CD4-positive, alpha-beta T cell treated with Interleukin-17A for 4 hours (primary cell): ENCODE measurements at places on chromosomes 4 and X.

DNA sequence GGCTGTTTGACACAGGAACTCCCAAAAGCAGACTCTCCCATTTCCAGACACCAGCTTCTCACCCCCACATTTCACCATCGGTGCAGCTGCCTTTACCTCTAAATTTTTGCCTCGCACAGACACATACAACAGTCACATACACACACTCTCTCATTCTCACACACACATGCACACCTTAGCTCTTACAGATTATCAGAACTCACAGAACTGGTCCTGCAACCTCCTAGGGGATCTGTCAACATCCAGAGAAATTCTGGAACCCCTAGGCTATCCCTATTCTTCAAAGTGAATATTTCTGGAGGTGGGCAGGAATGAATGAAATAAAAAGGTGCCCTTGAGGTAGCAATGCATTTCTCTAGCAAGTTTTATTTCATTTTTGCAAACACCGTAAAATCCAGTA is 4.1 kb downstream of the HS6ST2 start:
- no peak for DNase-seq

- no peak for DNase-seq
Observed at GRCh38 chr4:2406920-2407319, 11.5 kb downstream of the ZFYVE28 start.

- no peak for DNase-seq
Observed at GRCh38 chrX:264634-265455, 16.3 kb upstream of the PLCXD1 start.

DNA sequence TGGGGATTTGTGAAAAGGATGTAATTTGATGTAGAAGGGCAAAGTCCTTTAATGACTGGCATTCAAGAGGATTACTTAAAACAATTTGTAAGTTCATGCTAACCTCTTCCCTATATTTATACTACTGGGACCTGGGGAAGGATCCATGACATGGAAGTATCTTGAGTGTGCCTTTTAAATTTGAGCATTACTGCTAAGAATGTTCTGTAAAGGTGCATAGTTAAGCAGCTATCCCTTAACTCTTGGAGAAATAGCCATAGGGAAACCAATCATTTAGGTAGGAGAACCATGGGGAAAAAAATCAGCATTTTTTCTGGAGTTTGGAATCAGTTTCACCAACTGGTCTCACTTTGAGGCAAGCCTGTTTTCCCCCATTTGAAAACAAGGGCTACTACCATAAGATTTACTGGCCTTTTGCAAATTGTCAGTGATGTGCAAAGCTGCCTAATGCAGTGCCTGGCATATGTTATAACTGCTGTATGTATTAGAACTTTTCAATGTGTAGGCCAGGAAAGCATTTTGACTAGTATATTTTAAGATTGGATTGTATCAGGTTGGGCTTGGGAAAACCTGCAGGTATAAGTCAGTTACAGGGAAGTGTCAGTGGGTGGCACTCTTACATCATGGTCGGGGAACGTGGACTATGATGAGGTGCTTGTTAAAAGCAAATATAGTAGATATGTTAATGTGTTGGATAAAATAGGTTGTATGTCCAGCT is 72.1 kb downstream of the PRSS12 start:
- DNase-seq: peak; percentile 56

DNA sequence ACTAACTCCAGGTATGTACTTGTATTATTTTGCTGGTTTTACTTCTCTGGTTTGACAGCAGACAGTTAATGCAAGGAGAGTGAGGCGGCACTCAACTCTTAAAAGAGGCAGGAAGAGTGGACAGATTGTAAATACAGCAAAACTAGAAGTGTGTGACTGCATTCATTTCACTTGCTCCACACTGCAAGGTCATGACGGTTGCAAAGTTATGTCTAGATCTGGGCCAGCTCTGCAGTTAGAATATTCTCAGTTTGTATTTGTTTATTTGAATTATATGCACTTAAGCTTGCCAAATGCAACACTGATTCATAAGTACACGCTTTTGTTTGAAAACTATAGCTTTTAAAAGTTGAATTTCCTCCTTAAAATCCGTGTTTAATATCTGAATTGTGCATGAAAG is 148.9 kb downstream of the STIM2 start:
- no peak for DNase-seq

- peak; percentile 49 for DNase-seq
Observed at GRCh38 chr4:123616951-123617461, 220.4 kb downstream of the SPRY1 start.

DNA sequence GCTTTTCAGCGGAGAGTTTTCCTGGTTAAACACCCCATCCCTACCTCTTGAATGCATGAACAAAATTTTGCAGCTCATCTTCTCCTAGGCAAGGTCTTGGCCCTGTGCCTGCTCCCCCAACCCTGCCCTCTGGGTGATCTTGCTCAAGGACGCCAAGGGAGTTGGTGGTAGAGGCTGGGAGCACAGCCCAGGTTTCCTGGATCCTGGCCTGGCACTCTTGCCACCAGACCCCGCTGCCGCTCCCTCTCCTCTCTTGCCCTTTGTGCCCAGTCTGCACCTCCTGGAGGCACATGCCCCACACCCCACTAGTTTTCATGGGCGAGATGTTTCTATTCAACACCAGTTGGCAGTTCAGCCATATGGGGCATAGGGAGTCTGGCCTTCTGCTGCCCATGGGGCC is 37.3 kb downstream of the TSC22D3 start:
- DNase-seq: no peak

GRCh38 chr4:51831133-51831532 is 11.8 kb upstream of the DCUN1D4 start:
- peak; percentile 78 for DNase-seq

DNA sequence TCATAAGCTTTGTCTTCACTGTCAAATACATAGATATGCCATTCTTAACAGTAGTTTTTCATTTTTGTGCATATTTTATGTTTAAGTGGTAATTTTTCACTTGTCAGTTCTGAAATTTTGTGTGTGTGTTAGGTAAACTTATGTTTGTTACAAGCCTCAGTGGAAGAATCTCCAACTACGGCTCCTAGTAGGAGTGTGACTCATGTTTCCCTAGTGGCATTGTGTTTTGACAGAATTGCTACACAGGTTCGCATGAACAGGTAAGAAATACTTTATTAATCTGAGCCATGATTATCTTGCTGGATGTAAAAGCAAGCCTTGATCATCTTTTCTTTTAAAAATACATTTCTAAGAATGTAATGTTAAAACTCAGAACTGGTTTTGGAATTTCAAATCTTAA is 94.4 kb downstream of the BLTP1 start:
- DNase-seq: no peak

- no peak for DNase-seq
Observed at GRCh38 chrX:10050481-10050880, 83.3 kb downstream of the CLDN34 start.

GRCh38 chr4:11313157-11313943 is 115.3 kb downstream of the HS3ST1 start:
- DNase-seq: no peak

DNA sequence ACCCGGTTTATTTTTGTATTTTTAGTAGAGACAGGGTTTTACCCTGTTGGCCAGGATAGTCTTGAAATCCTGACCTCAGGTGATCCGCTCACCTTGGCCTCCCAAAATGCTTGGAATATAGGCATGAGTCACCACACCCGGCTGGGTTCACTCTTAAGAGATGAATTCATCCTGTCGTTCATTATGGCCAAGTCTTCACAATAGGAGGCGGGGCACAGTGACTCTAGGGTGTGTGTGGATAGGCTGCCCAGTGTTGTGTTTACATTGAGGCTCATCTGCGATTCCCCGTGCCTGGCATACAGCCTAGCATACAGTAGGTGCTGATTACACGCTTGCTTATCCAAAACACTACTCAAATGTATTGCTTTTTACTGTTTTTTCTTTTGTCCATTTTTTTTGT is 41.3 kb upstream of the IGFBP7 start:
- no peak for DNase-seq

- peak; percentile 82 for DNase-seq
Observed at GRCh38 chr4:81466841-81467671, 4.7 kb downstream of the RASGEF1B start.

DNA sequence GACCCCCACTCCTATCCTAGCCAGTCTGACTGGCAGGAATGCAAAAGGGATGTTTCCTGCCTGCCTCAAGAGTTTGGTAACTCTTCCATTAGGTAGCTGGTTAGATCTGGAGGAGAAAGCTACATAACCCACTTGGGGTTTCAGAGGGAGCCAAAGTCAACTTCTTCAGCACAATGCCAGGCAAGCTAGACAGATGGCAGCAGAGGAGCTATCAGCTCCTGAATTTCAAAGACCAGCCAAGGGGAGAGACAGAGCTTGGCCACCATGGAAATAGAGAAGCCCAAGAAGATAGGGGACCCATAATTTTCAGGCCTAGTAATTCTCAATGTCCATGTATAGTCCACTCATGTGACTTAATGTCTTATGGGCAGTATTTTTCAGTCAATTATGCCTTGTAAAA is 56.4 kb downstream of the PGRMC1 start:
- no peak for DNase-seq

DNA sequence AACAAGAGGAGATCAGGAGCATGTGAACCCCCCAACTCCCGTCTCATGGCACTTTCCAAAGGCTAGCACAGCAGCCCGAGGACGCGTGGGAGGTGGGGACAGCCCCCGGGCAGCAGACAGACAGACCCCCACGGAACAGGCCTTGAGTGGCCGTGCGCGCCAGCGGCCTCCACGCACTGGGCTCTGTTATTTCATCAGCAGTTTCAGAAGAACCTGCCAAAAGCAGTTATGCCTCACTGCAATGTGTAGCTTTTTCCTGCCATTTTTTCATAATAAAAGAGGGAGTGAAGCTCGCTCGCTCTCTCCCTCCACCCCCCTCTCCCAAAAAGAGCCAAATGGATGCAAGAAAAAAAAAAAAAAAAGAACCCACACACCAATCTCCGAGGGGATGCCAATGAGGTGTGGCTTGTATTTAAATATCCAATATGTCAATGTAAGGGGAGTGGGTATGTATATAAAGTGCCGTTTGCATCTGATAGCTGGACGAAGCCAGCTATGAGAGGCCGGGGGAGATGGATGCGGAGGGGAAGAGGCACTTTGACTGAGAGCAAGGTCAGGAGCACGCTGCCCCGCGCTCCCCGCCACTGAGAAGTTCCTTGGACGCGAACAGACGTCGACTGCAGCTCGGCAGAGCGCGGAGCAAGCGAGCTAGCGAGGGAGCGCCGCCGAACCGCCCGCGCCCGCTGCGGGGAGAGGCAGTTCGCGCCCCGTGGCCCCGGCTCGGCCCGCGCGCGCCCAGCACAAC is at the start of gene FGF16:
Gene FGF16 (plus strand): TSS at position 482 of the 745 bp plus-strand sequence. CDS start 286 bp downstream, outside the sequence.
- DNase-seq: peak; percentile 7

GRCh38 chr4:88242144-88242543 is 42.2 kb downstream of the PPM1K start:
- no peak for DNase-seq

DNA sequence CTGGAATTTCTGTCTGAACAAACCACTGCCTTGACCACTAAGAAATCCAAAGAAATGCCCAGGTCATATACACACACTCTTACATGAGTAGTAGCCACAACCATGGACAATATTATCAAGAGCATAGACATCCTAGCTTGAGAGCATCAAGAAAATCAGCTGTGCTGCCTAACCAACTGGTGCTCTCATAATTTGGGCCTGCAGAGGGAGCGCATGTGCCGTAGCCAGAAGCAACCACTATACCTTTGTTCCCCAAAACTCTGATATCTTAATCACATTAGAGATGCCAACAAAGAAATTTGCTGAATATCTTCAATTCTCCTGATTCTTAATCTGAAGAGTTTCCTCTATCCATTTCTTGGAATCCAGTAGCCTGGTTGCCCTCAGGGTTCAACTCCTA is 163.6 kb downstream of the ZNF674 start:
- peak; percentile 23 for DNase-seq

- DNase-seq: no peak
Observed at GRCh38 chr4:24044610-24045589, 155.1 kb upstream of the PPARGC1A start.

DNA sequence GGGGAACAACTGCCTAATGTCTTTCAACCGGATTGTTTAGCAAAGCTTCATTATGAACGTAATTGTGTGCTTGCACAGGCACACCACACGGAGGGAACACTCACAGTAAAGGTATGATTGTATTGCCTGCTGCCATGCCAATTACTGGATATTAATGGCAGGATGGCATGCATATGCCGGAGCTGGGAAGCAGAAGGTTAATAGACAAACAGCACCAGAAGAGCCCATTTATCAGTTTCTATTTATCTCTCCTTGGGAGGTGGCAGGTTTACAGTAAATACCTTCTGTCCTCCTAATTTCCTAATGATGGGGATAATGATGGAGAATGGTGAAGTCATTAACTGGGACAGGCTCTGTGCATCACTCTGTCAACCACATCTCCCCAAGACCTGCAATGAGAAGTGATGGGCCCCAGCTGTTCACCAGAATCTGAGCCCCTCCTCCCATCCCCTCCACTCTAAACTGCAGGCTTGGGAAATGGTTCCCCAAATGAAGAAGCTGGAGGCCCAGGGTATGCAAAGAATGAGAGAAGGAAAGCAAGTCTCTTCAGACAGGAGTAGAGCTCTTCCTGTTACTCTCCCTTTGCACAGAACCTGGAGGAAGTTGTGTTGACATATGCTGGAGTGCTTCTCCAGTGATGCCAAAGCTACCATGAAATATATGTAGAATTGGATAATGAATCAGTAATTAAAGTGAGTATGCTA is 160.8 kb downstream of the NAA11 start:
- no peak for DNase-seq
